HFFc6 (cell line): ENCODE measurements at places on chromosomes 6 and 20.
A peak's percentile ranks its signal among the peaks of the same experiment; 100 is the strongest.

- peak; percentile 48 for DNase-seq
Observed at GRCh38 chr6:116190550-116190949, 63.3 kb downstream of the TSPYL4 start.

DNA sequence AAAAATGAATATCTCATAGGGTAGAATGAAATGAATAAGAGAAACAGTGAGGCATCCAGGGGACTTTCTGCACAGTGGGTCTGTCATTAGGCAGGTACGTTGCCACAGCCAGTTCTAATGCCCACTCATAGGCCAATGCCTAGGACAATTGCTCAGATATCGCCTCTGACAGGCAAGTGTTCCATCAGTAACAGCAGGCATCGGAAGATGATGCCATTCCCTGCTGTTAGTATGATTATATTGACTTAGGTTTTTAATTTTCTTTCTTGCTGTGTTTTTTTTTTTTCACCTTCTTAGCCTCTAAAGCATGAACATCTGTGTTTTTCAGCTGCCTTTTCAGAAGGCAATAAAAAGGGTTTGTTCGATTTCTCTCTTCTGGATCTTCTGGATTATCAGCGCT is 90.7 kb downstream of the PRL start:
- no peak for DNase-seq

DNA sequence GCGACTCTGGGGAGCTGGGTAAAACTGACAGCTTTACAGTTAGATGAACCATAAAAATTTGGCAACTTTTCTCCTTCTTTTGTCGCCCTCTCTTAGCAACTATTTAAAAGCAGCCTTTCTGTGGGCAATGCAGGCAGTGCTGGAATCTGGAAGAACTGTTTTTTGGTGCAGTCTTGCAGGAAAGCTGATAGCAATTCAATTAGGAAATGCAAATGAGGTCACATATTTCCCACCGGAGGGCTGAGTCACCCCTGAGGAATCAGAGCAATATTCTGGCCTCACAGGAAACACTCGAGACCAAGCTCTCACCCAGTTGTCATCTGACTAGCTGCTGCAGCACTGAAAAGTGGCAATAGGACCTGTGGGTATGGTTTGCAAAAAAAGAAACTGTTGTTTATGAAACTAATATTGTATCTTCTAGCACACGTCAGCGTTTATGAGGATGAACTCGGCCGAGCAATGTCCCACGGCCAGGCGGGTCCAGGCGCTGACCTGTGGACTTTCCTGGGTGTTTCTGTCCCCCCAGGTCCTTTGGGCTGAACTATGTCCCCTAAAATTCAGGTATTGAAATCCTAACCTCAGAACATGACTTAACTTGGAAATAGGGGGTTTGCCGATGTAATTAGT is 312.3 kb downstream of the TAF4 start:
- peak; percentile 11 for DNase-seq

DNA sequence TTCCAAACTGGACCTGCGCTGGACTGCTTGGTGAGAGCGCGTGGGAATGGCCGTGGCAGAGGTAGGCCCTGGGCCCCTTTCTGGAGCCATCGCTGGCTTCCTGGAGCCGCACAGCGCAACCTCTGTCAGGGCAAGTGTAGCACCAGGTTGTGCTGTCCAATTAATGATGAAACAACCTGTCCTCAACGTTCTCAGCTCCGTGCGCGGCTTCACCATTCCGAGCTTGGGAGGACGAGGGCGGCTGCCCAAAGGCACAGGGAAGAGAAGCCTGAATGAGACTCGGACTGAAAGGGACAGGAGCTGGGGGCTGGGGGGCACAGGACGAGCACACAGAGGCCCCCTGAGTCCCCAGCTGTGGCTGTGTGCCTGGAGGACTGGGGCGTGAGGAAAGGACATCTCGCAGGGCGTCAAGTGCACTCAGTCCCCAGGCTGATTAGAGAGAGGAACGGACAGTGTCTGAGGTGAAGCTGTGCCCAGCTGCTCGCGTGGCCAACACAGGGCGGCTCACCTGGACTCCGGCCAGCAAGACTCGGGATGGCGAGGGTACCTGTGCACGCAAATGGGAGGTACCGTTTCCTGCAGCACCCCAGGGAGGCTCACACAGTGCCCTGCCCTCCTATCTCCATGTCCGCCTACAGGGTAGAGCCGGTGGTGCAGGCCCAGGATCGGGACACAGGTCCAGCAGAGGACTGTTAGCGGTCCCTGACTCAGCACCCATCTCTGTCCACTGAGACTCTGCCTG is 403.3 kb downstream of the TAF4 start:
- no peak for DNase-seq

GRCh38 chr6:135814043-135814442 is 37.5 kb upstream of the PDE7B start:
- DNase-seq, result no peak

DNA sequence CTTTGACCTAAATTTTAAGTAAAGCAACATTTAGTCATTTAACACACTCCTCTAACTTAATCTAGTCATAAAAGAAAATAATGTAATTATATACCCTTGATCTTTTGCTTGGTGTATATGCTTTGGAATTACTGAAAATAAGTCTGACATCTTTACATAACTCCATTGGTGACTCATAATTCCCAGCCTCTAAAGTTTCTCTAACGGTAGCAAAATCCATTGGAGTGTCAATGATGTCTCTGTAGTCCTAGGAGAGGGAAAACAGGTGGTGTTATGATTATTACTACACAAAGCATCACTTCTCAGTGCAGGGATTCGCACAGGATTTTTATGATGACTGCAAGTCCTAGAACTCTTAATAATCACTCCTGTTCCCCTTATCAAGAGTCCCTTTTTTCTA is 80.2 kb downstream of the IRAK1BP1 start:
- DNase-seq, result no peak

DNA sequence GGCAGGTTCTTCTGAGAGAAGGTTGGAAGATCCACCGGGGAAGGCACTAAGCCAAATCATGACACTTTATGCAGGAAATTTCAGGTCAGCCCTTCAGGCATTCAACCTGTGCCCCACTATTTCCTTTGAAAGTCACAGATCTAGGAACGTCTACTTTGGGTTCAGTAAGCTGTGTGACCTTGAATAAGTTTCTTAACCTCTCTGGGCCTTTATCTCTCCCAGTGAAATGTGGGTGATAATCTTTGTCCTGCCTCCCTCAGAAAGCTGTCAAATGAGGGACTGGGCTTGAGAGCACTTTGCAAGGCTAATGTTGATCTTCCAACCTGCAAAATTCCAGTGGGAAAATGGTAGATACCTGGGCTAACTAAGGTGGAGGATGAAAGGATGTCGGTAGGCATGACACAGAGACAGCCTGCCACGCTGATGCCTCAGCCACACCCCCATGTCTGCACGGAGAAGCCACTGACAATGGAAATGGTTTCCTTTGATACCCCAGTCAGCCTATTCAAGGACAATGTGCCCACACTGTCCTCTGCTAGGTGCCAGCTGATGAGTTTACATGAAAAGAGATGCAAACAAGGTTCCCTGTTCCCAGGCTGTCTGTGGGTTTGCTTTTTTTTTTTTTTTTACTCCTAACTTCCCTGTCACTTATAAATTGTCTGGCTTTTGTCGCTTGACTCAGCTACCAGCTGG is 9.3 kb downstream of the BNIP5 start:
- DNase-seq, result no peak

DNA sequence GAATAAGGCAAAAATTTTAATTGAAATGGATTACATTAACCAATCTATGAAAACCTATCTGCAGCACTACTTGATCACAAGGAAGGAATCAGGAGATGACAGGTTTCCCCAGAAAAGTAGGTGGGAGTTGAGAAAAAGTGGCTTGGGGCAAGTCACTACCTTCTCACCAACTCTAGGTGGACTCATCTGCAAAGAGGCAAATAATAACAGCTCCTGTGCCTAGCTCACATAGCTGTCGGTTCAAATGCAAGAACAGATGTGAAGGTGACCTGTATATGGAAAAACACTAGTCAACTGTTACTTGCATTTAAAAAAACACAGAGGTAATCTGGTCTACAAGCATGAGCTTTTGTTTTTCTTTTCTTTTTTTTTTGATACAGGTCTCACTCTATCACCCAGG is 67.2 kb downstream of the POPDC3 start:
- DNase-seq, result no peak

DNA sequence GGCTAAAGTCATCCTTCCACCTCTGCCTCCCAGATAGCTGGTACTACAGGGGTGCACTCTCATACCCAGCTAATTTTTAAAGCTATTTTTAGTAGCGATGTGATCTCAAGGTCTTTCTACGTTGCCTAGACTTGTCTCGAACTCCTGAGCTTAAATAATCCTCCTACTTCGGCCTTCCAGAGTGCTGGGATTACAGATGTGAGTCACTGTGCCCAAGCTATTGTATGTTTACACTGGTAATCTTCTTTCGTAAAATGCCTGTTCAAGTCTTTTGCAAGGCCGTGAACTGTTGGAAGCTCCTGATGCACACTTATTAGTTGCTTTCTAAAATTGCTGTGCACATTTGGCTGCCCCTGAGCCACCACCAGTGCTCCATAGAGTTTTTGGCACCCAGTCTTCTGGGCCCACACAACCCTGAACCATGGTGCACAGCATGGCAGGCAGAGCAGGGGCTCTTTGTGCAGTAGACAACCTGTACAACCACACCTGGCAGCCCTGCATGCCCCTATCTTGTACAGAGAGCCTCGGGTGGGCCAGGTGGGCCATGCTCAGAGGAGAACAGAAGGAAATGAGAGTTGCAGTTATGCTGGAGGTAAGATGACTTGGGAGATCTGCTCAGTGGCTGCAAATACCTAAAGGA is 33.3 kb downstream of the PDRG1 start:
- no peak for DNase-seq

DNA sequence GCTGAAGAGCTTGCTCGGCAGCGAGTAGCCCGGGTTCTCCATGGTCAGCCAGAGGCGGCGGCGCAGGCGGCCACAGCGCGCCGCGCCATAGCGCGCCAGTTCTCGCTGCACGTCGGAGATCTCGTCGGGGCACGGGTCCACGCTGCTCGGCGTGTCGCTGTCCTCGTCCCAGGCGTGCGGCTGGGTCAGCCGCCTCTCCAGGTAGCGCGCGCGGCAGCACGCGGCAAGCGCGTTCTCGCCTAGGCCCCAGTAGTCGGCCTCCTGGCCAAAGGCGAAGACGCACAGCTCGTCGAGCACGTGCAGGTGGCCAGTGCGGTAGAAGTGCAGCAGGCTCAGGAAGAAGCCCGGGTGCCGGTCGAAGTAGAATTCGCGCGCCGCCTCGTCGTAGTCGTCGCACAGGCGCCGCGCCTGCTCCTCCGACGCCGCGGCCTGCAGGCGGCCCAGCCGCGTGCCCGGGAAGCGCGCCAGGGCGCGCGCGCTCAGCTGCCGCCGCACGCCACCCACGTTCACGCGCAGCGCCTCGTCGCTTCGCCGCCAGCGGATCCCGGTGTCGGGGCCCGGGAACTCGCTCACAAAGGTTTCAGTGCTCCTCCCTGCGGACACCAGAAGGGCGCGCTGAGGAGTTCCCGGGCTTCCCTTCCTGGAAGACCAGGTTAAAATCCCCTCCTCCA is 2.7 kb downstream of the KCNS1 start:
- no peak for DNase-seq

DNA sequence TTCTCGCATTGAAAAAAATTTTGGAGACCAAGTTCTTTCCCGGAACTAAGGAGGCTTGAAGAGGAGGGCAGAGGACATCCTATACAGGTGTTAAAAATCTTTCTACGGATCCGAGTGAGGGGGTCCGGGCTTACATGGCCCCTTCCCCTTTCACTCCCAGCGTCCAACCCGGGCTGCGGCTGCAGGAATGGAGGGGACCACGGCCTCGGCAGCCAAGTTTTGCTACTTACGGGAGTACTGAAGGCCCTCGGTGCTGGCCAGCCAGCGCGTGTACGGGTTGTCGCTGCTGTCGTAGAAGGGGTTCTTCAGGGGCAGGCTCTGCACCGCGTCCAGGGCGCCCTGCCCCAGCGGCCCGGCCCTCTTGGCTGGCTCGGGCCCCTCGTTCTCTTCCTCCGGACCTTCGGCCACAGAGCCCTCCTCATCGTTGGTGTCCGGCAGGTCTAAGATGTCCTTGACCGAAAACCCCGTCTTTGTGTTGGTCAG is 642 bp downstream of the NKX2-2 start:
- no peak for DNase-seq

GRCh38 chr20:50379049-50379990 is 130.9 kb upstream of the PTPN1 start:
- DNase-seq, result peak; percentile 83

GRCh38 chr6:117592983-117593759 is 9.1 kb downstream of the GOPC start:
- DNase-seq, result no peak

- DNase-seq, result no peak
Observed at GRCh38 chr6:141105481-141105880, 1027.2 kb upstream of the GJE1 start.

DNA sequence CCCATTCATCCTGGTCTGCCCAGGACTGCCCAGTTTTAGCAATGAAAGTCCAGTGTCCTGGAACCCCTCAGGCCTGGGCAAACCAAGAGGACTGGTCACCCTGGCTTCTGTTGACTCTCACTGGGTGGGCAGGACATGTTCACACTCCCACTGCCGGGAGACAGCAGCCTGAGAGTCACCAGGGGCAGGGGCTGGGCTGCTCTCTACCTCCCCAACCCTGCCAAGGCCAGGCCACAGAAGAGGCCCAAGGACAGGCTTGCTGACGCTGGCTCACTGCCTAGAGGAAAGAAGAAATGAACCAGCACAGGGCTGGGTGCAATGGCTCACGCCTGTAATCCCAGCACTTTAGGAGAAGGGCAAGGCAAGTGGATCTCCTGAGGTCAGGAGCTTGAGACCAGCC is 36.9 kb downstream of the C20orf203 start:
- no peak for DNase-seq

- peak; percentile 58 for DNase-seq
Observed at GRCh38 chr20:50110141-50111047, 2.6 kb downstream of the UBE2V1 start.

DNA sequence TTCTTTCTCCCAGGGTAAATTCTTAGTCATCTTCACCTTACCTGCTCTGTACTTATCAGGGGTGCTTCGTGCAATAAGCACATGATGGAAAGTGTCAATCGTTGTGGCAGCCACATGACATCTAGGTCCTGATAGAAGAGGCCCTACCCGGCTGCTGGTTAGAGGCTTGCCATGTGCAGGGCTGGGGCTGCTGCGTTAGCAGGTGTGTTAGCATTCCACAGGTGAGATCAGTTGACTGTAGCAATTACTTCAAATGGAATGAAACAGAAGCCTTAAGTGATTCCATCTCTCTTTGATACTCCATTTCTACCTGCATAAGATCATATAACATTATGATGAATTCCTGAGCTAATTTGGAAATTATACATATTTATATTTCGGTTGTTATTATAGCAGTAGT is 127.0 kb downstream of the UST start:
- DNase-seq, result no peak

DNA sequence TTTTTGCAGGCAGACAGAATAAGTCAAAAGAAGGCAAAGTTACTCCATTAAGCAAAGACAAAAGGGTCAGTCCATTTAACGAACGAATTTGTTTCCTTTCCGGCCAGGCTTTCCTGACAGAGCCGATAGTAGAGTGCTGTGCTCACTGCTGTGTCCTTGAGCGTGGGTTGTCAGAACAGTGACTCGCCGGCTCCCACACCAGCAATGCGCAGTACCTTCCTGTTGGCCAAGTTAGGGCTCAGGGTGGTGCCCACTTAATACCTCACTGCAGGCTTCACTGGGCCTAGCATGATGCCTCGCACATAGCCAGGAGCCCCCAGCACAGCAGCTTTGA is 294.7 kb downstream of the FOXC1 start:
- DNase-seq, result no peak
